ENCODE measurements at places on chromosomes 7 and 10. TPM values are rescaled to one million over a fixed set of nuclear protein-coding genes. Genes with fewer than 3 reads are reported as not detected.

The PTF1A gene
- not detected for total RNA-seq

The LRRN3 gene
- not detected for total RNA-seq

The NRG3 gene
- total RNA-seq: 0.19 TPM

The CACNA2D1 gene
- 49.0 TPM for total RNA-seq

The EVX1 gene
- not detected for total RNA-seq

The HOXA9 gene
- total RNA-seq: 0.81 TPM

The NEUROG3 gene
- not detected for total RNA-seq

The CALML3 gene
- not detected for total RNA-seq

The NUTM2A gene
- total RNA-seq: 0.19 TPM

The PRKAR2B gene
- 32.2 TPM for total RNA-seq

The MINDY4 gene
- total RNA-seq: 4.0 TPM

The TIMM23 gene
- 95.5 TPM for total RNA-seq

The RNF148 gene
- 1.4 TPM for total RNA-seq

The LRRC72 gene
- not detected for total RNA-seq

The CYP2C8 gene
- not detected for total RNA-seq

The IFIT2 gene
- total RNA-seq: 1.7 TPM

The FAM20C gene
- 19.8 TPM for total RNA-seq

The HTR5A gene
- total RNA-seq: not detected

The BPGM gene
- 29.8 TPM for total RNA-seq

The OPN1SW gene
- not detected for total RNA-seq

The LIPJ gene
- total RNA-seq: not detected

The MYH16 gene
- 0.38 TPM for total RNA-seq

The TMEM26 gene
- 0.09 TPM for total RNA-seq

The ANKMY2 gene
- total RNA-seq: 16.1 TPM

The NXPH1 gene
- total RNA-seq: not detected

Measured in endothelial cell of coronary artery (primary cell).